Esophagus mucosa (tissue), 1 donor: ENCODE measurements at places on chromosomes 3 and 15.

DNA sequence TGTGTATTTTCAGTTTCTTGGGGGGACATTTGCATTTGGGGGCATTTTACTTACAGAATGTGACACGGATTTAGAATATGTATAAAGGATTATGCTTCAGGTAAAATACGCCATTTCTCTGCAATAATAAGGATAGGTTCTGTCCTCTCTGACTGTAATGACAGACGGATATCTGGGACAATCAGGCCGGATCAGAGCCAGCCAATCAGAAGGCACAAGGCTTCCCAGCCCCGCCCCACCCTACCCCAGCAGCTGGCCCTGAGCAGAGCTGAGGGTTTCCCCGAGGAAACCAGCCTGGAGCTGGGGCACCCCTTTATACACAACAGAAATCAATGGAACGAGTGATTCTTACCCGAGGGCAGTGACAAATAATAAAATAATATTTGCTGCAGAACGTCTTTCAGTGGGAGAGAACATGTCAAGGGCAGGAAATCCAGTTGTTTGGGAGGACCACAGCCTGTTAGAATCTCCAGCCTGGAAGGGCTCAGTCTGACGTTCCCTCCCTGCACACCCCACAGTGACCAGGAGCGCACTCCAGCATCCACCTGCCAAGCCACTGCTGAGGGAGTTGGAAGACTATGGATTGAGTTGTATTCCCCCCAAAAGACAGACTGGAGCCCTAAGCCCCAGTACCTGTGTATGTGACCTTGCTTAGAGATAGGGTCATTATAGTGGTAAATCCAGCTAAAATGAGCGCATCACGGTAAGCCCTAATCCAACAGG, 30.3 kb upstream of the SEC13 start:
- ATAC-seq, result no peak

GRCh38 chr3:47617086-47618010, 38.7 kb upstream of the CSPG5 start:
- peak; percentile 52 for ATAC-seq

DNA sequence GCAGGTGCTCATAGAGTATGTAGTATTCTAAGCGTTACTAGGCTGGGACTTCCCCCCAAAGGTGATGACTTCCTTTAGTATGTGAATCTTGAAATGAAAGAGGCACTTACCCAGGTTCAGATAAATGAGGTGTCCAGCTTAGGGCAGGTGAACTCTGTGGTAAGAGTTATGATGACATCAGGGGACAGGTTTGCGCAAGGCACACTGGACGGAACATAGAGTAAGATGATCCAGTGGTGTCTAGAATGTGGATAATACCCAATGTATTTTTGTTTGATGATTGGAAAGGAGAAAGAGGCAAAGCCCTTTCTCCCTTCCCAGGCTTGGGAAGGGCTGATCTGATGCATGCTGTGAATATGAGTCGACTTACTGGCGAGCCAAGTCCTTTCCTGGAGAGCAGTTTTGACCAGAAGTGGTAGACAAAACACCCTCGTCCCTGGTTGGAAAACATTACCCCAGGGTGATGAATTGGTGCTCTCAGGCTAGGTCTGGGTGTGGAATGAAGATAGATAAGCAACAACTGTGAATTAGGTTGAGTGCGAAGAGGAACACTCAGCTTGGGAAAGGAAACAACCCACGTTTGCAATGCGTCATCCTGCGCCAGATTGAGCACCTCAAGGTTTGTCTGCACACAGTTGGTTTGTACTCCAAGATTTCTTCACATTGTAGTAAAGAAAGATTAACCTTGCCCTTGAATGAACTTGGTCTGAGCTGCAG, 124.2 kb downstream of the GHSR start:
- ATAC-seq, result peak; percentile 84

DNA sequence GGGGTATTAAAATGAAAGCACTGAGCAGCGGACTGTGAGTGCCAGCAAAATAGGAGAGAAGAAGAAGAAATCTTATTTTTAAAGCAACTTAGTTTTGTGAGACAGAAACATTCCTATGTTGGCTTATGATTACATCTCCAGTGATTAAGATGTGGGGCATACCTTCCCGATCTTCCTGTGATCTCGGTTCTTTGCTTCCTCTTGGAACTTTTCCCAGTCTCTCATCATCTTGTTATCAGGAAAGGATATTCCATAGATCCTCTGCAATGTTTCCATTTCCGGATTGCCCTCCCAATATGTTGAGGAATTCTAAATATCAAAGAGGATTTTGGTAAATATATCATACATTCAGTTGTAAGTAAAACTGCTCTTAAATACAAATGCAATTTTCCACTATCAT, 22.2 kb downstream of the TARS3 start:
- ATAC-seq, result no peak

- no peak for ATAC-seq
Observed at GRCh38 chr15:46518381-46518780, 883.6 kb downstream of the SQOR start.

- no peak for ATAC-seq
Observed at GRCh38 chr15:70355275-70355795, 257.6 kb upstream of the TLE3 start.

DNA sequence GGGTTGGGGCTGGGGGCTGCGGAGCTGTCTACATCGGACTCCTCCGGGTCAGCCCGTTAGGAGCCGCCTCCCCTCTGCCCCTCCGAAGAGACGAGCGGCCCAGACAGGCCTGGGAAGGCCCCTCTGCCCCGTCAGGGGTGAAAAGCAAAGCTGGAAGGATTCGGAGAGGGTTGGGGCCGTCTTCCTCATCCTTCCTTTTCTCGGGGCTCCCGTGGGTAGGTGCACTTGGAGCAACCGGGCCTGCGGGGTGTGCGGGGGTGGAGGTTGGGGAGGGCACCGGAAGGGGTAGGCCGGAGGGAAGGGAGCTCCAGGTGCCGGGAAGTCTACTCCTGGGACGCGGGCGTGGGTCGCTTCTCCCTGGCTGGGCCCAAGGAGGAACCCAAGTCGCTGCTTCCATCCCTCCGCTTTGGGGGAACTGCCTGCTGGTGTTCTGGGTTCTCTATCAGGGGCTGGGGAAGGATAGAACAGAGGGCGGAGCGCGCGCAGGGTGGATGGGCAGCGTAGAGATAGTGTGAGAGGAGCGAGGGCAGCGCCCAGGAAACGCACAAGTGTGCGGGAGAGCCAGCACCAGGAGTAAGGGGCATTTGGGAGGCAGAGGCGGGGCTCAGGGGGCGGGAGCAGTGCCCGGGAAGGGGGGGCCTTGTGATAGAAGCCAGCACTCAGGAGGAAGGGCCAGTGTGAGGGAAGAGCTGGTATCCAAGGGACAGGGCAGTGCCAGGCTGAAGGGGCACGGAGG, 590 bp downstream of the POLR2H start:
- peak; percentile 26 for ATAC-seq

GRCh38 chr3:52225452-52226228, at the start of gene TLR9:
TSS of gene TLR9 (minus strand) at chr3:52225645. CDS start at chr3:52225529, 116 bp downstream.
- peak; percentile 43 for ATAC-seq

DNA sequence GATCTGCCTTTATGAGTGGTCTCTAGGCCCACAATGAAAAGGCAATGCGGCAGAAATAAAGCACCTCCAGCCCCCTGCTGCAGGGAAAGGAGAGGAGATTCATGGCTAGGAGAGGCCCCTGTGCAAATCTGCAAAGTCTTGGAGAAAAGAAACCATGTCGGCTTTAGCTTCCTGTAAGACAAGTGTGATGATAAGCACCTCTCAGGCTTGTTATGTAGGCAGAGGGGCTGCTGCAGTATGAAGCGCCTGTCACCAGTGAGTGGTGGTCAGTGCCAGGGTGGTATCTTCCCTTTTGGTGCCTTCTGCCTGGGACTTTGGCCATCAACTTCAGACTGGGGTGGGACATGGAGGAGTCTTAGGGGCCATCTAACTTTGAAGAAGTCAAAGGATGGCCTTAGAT, 59.2 kb upstream of the ARHGEF3 start:
- ATAC-seq, result no peak

DNA sequence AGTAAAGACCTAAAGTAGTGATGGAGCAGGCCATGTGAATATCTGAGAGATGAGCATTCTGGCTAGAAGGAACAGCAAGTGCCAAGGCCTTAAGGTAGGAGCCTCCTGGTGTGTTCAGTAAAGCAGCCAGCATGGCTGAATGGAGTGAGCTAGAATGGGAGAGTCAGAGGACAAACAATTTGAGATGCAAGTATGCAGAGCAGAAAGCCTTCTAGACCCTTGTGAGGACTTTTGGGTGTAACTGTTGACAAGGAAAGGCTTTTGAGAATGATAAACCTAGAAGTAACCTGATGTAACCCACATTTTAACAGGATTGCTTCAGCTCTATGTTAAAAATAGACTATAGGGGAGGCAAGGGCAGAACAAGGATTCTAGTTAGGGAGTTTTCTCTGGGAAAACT, 14.8 kb upstream of the RNF7 start:
- ATAC-seq, result no peak
